ENCODE measurements at places on chromosomes 3 and 15. TPM values are rescaled to one million over a fixed set of nuclear protein-coding genes. Genes with fewer than 3 reads are reported as not detected.

Gene RLBP1
- total RNA-seq: not detected

Gene SPINT1
- total RNA-seq: 1.0 TPM

Gene ADAMTS17
- total RNA-seq: 2.9 TPM

Gene PIGBOS1
- 6.3 TPM for total RNA-seq

Gene TCTA
- total RNA-seq: 14.9 TPM

Gene PLSCR5
- total RNA-seq: not detected

Gene FAM107A
- 78.0 TPM for total RNA-seq

Gene KCNMB3
- total RNA-seq: 1.1 TPM

Gene TMCO5A
- total RNA-seq: not detected

Gene PRC1
- 3.3 TPM for total RNA-seq

Gene RPL29
- total RNA-seq: 663 TPM

Gene CCR8
- total RNA-seq: not detected

Gene TGM4
- not detected for total RNA-seq

Gene LMOD3
- 162 TPM for total RNA-seq

Gene CPNE9
- total RNA-seq: not detected

Gene CERS3
- total RNA-seq: not detected

GRCh38 chr3:18444595-18445400, 19.7 kb upstream of the SATB1 start:
- DNase-seq: peak; percentile 87

GRCh38 chr3:77506384-77506783, 466.5 kb downstream of the ROBO2 start:
- DNase-seq: no peak

GRCh38 chr3:197432384-197433127, 123.2 kb downstream of the BDH1 start:
- no peak for DNase-seq

GRCh38 chr15:35602836-35603235, 56.9 kb upstream of the DPH6 start:
- no peak for DNase-seq

- DNase-seq: no peak
Measured at GRCh38 chr3:48996640-48997039, 6.6 kb downstream of the P4HTM start.

- no peak for DNase-seq
Measured at GRCh38 chr15:41506796-41507341, 6.8 kb downstream of the LTK start.

DNA sequence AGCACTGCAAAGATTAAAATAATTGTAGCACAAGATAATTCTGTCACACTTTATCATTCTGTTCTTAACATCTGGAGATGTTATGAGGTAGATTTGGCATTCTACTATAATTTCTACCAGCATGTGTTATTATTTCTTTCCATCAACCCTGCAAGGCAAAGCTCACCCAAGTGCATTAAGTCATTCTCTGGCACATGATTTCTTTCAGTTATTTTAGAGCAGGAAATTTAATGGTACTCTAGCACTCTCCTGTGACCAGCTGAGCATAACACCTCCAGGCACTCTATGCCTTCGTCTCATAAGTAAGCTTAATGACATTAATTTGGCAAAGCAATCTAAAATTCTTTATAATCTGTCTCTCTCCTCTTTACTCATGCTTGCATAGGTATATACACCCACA, 300.2 kb upstream of the GPR149 start:
- DNase-seq: no peak

GRCh38 chr3:23175341-23176083, 27.6 kb upstream of the UBE2E2 start:
- DNase-seq: no peak

- no peak for DNase-seq
Measured at GRCh38 chr3:194057570-194058188, 78.3 kb upstream of the HES1 start.

GRCh38 chr3:12288182-12289129, at the start of gene PPARG:
Gene PPARG (plus strand): TSS chr3:12289070. CDS start chr3:12379712, 90,642 bp downstream.
- peak; percentile 64 for DNase-seq

DNA sequence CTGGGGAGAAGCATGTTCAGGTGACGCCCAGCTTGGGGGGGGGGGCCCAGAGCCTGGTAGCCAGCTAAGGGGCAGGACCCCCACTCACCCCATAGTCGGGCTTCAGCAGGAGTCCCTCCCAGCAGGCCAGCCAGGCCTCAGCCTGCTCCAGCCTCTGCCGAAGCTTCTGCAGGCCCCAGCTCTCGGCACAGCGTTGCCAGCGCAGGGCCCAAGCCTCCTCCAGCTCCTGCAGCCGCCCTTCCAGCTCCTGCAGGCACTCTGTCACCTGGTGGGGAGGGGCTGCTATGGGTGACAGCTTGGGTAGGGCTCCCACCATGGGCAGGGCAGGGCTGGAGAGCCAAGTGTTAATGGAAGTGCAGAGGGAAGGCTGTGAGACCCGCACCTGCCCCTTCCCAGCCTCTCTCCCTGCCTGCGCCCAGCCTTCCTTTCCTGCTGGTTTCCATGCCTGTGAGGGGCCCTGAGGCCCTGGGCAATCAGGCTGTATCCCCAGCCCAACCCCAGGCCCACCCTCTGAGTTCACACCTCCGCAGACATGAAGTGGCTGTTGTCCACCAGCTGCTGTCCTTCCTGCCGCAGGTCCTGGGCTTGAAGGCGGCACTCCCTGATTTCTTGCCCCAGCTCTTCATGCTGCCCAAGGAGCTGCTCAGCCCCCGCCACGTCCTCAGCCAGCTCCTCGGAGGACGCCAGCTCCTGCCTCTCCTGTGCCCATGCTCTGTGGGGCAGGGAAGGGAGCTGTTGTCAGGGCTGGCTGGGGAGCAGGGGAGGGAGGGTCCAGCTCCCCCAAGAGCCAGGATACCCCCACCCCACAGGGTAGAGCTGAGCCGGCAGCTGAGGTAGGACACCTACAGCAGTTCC, 14.3 kb downstream of the PLA2G4B start:
- DNase-seq: no peak

DNA sequence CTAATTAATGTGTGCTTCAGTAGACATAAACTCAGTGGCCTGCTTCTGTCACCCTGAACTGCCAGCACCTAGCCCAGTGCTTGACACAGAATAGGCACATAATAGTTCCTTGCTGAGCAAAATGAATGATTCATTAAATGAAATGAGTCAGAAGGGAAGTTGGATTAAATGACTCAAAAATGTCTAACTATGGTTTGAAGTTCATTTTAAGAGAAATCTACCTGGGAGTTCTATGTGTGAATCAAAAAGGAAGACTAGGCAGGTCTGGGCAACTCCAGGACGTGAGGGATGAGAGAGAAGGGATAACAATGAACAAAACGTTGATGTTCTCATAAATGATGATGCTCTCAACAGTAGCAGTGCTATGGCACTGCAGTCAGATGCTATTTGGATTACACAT, 175.0 kb downstream of the CFAP20DC start:
- DNase-seq: no peak

DNA sequence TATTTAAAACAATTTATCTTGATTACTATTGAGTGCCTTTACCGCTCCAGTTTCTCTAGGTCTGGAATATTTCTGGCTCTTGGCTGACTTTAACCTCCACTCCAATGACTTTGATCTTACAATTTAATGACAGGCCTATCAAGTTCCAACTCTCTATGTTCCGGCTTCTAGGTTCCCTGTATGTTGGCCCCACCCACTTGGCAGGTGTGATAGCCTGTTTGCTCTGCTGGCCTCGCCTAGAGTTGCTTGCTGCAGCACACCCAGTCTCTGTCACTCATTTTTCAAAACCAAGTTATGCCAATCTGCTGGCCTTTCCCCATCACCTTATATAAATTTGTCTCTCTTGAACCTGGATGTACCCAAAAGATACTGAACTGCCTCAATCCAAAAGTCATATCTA, 428.0 kb downstream of the ROBO1 start:
- DNase-seq: peak; percentile 27

DNA sequence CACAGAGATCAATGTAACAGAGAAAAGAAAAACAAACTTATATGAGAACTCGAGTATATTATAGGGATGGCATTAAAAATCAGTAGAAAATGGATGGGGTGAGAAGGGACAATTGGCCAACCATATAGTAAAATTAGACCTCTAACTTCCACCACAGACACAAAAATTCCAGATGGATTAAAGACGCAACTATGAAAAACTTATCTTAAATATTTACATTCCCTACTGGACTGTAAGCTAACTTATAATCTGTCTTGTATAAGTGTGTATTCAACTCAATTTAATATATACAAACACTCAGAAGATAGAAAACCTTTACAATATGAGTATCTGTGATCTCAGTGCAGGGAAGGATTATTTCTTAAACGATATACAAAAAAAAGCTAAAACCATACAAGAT, 3.0 kb downstream of the MFAP1 start:
- DNase-seq: no peak

DNA sequence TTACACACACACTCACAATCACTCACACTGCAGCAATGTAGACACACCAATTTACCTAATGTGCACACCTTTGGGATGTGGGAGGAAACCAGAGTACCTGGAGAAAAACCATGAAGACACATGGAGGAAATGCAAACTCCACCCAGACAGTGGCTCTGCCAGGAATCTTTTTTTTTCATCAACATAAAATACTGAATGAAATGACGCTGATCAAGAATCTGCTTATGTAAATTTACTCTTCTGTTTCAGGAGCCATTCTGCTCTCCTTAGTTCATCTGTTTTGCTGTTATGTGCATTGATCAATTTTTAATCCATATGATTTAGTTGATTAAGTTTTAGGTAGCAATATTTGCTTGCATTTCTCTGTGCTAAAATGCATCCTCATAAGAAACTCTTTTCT, 414.2 kb upstream of the CCDC54 start:
- no peak for DNase-seq

DNA sequence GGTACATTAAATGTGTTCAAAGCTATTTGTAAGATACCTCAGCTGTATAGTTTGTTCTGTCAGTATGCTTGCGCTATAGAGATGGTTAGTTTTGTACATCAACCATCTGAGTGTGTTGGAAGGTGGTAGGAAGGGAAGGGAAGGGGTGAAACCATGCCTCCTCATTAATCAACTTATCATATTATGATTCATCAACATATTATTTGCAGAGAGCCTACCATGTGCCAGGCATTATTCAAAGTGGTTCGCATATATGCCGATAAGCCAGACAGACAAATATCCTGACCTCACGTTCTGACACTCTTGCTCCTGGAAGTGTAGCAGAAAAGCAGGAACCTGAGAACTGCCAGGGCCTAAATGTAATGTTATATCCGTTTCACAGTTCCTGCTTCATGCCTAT, 248.1 kb upstream of the NR2E3 start:
- DNase-seq: no peak

DNA sequence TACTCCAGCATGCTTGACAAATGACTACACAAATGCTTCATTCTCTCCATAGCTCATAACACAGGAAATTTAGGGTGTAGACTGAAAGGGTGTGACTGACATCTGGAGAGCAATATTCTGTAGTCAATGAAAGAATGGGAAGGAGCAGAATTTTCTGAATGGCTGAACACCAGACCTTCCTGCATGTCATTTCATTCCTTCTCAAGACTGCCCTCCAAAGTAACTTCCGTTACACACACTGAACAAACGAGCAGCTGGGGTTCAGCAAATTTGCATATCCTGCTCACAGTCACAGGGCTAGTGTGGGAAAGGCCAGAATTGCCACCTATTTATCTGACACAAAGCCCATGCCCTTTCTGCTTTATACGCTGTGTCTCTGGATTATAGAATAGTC, 325.0 kb upstream of the CFAP20DC start:
- DNase-seq: no peak

GRCh38 chr15:79844221-79844620, 52.6 kb downstream of the MTHFS start:
- no peak for DNase-seq

- no peak for DNase-seq
Measured at GRCh38 chr3:149967086-149967685, 3.5 kb downstream of the PFN2 start.

- no peak for DNase-seq
Measured at GRCh38 chr3:4290272-4290893, 12.8 kb upstream of the SETMAR start.

DNA sequence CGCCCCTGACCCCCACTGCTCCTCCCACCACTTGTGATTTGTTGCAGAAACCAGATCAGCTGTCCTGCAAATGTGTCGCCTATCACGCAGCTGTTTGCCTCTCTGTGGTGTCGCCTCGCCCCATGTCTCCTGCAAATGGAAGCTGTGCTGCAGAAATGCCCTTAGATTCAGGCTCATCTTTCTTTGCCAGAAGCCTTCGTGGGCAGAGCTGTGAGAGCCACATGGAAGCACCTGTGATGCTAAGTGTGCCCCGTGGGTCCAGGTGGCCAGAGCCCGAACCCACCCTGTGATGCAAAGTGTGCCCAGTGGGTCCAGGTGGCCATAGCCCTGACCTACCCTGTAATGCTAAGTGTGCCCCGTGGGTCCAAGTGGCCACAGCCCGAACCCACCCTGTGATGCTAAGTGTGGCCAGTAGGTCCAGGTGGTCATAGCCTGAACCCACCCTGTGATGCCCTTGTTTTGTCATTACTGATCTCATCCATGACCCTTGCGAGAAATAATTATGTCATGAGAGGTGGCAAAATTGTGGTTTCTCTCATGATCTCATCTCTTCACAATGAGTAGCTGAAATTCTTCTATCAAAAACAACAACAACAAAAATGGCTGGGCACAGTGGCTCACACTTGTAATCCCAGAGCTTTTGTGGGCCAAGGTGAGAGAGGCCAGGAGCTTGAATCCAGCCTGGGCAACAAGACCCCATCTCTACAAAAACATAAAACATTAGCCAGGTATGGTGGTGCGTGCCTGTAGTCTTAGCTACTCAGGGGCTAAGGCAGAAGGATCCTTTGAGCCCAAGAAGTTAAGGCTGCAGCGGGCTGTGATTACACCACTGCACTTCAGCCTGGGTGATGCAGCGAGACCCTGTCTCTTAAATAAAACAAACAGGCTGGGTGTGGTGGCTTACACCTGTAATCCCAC, 187.4 kb downstream of the GOLGA6L6 start:
- peak; percentile 37 for DNase-seq

DNA sequence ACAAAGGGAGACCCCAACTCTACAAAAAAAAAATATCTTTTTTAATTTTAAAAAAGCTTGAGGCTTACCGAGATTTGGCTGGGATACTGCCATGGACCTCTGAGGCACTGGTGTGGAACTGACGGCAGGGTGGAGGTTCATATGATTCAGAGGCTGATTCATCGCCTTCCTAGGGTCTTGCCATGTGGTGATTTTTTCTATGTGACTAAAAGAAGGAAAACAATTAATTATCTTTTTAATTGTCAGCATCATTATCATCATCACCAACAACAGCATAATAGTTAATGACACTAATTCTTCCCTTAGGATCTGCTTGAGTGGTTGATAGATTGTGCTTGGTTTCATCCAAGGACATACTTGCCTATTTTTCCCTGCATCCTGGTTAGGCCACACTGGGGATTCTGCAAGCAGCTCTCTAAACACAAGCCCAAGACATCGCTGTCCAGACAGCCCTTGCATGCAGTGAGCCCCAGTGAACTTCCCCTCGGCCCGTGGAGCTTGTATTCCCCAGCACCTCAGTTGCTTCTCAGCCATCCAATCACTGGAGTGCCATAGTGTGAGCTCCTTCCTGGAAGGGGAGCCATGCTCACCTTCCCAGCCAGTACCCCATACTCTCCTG, 84.9 kb downstream of the WWTR1 start:
- no peak for DNase-seq

- no peak for DNase-seq
Measured at GRCh38 chr3:71006810-71007785, 576.4 kb downstream of the FOXP1 start.

- DNase-seq: no peak
Measured at GRCh38 chr15:85517086-85517485, 136.7 kb downstream of the AKAP13 start.

GRCh38 chr15:86125775-86126174, 46.1 kb downstream of the AGBL1 start:
- DNase-seq: no peak

GRCh38 chr3:127812151-127812550, 10.2 kb downstream of the MGLL start:
- DNase-seq: no peak

All from left ventricle myocardium superior (tissue), 1 donor.